Retina (tissue), 1 donor: ENCODE measurements at places on chromosomes 4 and X.

DNA sequence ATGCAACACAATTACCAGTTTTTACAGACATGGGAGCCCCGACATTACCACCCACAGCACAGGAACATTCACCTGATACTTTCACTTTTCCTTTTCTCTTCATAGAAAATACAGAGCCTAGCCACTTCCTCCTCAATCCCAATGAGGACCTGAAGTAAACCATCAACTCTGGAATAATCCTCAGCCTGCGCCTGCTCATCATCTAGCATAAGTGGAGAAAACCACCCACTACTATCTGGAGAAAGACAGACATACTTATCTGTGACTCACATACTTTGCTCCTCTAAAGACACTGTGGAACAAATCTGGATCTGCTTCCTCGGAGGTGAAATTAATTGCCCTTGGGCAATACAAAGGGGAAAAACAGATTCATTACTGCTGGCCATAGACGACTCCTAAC, 47.8 kb downstream of the ZCCHC13 start:
- DNase-seq = no peak

- DNase-seq = no peak
These were observed 680 bp downstream of the MAEA start for GRCh38 chr4:1290165-1290977.

DNA sequence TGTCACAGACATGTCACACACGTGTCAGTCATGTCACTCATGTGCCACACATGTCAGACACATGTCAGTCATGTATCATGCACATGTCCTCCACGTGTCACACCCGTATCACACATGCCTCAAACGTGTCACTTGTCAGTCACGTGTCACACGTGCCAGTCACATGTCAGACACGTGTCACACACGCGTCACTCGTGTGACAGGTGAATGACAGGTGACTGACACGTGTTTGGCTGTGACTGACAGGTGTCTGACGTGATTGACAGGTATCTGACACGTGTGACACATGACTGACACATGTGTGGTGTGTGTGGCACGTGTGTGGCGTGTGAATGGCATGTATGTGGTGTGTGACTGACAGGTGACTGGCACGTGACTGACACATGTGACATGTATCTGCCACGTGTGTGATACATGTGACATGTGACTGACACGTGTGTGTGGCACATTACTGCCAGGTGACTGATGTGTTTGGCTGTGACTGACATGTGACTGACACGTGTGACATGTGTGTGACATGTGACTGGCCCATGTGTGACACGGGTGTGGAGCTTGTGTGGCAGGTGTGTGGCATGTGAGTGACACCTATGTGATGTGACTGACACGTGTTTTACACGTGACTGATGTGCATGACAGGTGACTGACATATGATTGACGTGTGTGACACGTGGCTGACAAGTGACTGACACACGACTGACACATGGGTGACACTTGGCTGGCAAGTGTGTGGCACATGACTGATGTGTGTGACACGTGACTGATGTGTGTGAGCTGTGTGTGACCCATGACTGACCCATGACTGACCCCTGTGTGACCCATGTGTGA, 90.7 kb upstream of the GPC3 start:
- DNase-seq = no peak

DNA sequence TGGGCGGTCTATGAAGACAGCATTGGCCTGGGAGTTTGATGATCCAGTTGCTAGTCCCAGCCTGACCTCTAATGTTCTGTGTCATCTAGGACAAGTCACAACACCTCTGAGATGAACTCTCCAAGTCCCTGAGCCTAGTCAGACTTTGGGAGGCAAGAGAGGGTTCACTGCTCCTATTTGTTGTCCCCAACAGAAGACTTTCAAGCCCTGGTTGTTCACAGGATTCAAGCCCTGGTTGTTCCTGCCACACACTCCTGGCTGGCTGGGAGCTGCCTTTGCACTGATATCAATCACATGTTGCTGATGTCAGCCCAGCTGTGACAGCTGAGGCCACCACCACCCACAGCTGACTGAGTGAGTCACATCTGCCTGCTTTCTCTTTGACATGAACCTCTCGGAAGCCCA, 253.2 kb upstream of the RASGEF1B start:
- DNase-seq = peak; percentile 57

GRCh38 chrX:8760021-8760420, 28.1 kb upstream of the ANOS1 start:
- DNase-seq = no peak

- peak; percentile 61 for DNase-seq
These were observed 273.0 kb downstream of the ARHGAP24 start for GRCh38 chr4:85747882-85748491.
